NCI-H1930 (cell line): ENCODE measurements at places on chromosomes 1 and 21.

GRCh38 chr1:97791251-97791650, 129.6 kb downstream of the DPYD start:
- DNase-seq, result no peak

- DNase-seq, result no peak
These were observed 4.2 kb downstream of the PPP1R15B start for GRCh38 chr1:204407295-204407971.

- peak; percentile 23 for DNase-seq
These were observed 19.0 kb upstream of the L1TD1 start for GRCh38 chr1:62175568-62176179.

DNA sequence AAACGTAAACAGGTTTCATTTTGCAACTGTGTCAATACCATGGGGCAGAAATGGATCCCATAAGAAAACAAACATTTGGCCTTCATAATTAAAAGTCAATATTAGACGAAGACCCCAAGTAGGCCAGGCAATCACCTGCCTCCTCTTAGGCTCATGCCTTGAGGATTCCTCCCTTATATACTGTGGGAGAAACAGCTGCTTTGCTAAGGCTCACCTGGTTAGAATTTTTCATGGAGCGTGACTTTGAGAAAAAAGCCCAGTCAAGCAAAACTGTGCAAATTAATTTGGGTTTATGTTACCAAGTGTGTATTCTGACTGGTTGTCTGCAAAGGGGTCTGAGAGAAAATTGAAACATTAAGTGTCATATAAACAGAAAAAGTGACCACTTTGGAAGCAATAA, 605.3 kb upstream of the USP24 start:
- DNase-seq, result peak; percentile 27

DNA sequence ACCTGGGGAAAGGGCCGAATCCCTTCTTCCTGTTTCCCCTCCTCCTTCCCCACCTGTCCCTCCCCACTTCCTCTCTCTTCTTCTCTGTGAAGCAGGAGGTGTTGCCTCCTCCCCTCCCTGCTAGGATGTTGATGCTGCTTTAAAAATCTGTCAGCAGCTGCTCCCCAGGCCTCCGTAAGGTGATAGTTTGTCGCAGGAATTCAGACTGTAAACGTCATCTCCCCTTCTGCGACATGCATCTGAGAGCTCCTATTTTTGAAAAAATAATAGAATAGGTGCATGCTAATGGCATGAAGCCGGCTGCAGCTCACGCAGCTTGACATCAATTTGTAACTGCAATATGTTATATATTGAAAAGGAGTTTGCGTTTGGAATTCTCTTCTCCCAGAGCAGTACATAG, 70.1 kb downstream of the KAZN start:
- DNase-seq, result no peak

GRCh38 chr1:198713081-198713480, 74.2 kb downstream of the PTPRC start:
- DNase-seq, result no peak

DNA sequence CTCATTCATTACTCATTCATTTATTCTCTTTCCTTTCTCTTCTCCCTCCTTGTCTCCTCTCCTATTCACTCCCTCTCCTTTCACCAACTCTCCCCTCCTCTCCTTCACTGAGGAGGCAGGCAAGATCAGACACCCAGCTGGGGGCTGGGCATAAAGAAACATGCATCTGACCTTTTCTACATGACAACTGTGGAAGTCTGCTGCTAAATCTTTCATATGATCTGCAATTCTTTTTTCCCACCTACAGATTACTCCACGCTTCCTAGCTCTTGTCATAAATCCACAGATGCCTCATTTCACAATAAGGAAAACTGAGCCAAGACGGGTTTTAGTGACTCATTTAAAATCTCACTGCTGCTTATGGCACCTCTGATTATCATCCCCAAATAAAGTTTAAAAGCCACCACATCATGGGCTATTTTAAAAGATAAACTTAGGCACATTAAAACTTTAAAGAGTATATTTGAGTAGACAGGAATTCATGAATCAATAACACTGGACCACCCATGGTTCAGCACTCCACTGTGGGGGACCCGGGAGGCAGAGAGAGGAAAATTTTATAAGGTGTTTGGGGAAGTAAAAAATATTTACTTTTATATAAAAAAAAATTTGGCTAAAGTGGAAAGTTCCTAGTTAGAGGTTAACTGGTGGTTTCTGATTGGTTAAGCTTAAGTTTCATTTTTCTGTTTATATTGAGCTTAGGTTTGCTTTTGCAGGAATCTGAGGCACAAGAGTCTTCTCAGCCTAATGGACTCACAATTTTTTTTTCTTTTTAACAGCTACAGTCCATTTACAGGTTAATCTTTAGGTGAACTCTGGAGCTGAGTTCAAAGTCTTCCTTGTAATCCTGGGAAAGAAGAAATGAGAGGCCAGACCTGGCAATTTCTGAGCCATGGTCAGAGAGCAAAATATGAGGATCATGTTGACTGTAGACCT, 55.8 kb upstream of the DNAH14 start:
- DNase-seq, result no peak
